ENCODE measurements at places on chromosomes 6 and 20.

GRCh38 chr6:46719099-46719498 is 16.1 kb downstream of the PLA2G7 start:
- no peak for DNase-seq

DNA sequence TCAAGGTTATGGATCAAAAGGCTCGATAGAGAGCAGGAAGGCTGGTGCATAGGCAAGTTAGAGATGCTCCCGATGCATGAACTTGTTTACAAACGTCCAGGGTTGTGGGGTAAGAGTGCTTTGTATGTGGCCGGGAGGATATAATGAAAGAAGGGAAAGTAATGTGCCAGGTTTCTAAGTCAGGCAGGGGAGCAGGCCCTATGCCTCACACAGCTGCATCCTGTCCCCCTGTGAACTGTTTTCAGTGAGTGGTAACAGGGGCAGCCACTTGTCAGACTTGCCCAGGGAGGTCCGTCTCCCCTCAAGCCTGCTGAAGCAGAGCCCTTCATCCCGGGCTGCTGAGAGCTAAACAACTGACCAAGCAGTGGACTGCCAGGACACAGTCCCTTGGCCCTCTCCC is 19.4 kb downstream of the KCNK5 start:
- DNase-seq, result no peak

DNA sequence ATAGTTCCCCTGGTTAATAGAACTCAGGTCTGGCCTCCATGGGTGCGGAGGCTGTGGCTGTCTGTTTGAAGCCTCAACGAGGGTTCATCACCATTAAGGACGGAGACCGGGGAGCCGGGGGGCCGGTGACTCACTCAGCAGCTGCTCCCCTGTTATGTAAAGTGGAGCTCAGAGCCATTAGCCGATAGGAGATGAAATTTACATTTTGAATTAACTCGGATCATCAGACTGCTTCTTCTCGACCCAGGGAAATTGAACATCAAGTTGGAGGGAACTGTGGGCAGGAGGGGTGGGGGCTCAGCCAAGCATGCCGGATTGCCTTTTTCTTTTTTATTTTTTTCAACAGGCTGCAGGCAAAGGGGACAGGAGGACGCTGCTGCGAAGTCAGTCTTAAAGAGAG is 12.3 kb downstream of the PCK1 start:
- DNase-seq, result no peak

DNA sequence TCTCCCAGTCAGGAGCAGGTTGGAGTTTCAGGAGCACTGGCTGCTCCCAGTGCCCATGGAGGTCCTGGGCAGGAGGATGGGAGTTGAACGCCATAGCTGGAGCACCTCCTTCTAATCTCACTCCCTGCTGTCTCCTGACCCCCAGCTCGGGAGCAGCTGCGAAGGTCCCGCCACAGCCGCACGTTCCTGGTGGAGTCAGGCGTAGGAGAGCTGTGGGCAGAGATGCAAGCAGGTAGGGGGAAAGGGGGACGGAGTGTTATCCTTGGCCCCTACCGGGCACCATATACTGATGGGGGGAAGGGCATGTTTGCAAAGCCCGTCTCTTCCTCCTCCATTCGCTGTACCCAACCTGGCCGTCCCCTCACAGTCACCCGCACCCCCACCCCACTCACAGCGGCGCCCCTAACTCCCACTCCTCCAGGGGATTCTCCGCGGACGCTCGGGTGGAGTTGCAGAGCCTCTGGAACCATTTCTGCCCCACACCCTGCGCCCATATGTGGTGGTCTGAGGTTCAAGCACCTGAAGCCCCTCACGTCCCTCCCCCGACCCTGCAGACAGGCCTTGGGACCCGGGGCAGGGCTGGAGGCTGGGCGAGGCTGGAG is 16.7 kb downstream of the HSPA12B start:
- DNase-seq, result no peak

GRCh38 chr6:7311917-7312615 is 933 bp downstream of the SSR1 start:
- DNase-seq, result no peak

- no peak for DNase-seq
Observed at GRCh38 chr6:169960886-169961611, 209.6 kb downstream of the ERMARD start.

DNA sequence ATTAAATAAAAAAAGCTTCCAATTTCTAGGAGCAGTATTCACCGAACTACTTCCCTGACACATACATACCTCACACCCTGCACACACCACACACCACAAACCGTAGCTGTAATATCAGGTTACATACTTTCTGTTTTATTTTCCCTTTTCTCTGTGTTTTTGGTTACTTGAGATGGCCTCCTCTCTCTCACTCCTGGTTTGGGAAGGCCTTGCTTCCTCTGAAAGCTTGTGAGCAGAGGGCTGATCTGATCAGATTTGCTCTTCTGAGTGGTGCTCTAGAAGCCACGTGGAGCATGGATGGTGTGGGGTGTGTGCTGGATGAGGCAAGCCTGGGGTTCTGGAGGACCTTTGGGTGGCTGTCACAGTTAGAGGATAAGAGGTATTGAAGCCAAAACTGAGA is 20.9 kb downstream of the UTRN start:
- no peak for DNase-seq

DNA sequence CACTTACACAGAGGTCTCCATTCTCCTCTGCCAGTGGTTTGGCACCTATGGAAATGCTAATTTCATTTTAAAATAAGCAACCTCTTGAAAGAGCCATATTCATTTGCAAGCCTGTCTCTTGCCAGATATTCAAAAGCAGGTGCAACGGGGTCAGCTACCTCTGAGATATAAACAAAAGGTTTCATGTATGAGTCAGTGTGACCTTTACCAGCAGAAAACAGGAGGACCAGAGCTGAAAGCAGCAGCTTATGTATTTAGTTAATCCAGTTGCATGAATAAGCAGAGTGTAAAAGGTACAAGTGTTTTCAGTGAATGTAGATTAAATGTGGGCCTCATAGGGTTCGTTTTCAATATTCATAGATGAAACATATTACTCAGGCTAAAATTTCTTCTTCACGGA is 56.0 kb downstream of the TENT5A start:
- no peak for DNase-seq

GRCh38 chr6:14474816-14475215 is 357.2 kb downstream of the CD83 start:
- no peak for DNase-seq

- DNase-seq, result peak; percentile 64
Observed at GRCh38 chr20:63737945-63738686, 1.5 kb upstream of the SLC2A4RG start.

- DNase-seq, result no peak
Observed at GRCh38 chr6:169490246-169490641, 211.6 kb downstream of the WDR27 start.

- peak; percentile 15 for DNase-seq
Observed at GRCh38 chr20:37386505-37387251, 40.7 kb downstream of the SRC start.

- DNase-seq, result no peak
Observed at GRCh38 chr20:32006053-32006452, 4.2 kb upstream of the CCM2L start.

GRCh38 chr20:59086923-59087322 is 44.3 kb upstream of the PRELID3B start:
- DNase-seq, result no peak

GRCh38 chr6:157569543-157569942 is 188.6 kb downstream of the ZDHHC14 start:
- DNase-seq, result no peak

DNA sequence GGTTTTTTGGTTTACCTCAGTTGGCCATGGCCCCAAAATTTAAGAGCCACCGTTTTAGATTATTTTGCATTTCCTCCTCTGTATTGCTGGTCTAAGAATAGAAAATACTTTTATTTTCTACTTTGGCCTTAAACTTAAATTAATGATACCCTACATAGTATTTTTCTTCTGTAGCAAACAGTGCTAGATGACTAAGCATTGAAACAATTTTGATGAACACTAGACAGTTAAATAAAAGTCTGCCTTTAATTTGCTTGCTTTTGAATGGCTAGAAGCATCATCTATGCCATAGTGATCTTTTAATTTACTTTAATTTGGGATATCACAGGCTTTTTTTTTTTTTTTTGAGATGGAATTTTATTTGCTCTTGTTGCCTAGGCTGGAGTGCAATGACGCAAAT is 106.4 kb downstream of the CD109 start:
- no peak for DNase-seq

GRCh38 chr6:166058064-166058739 is 109.4 kb downstream of the TBXT start:
- DNase-seq, result peak; percentile 69

DNA sequence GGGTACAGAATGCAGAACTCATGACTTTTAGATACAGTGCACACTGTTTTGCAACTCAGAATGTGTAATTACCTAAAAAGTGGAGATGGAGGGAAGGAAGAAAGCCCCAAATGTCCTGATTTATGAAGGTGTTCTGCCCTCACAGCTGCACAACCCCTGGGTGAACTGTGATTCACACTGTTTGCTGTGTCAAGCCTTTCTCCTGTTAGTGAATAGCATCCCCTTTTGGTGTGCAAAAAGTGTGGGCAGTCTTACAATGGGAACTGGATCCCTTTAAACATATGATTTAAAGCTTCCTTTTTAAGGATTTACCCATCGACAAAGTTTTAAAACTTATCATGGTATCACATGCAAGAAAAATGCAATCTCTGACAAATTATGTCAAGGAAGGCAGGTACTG is 633.4 kb upstream of the EPHA7 start:
- no peak for DNase-seq

DNA sequence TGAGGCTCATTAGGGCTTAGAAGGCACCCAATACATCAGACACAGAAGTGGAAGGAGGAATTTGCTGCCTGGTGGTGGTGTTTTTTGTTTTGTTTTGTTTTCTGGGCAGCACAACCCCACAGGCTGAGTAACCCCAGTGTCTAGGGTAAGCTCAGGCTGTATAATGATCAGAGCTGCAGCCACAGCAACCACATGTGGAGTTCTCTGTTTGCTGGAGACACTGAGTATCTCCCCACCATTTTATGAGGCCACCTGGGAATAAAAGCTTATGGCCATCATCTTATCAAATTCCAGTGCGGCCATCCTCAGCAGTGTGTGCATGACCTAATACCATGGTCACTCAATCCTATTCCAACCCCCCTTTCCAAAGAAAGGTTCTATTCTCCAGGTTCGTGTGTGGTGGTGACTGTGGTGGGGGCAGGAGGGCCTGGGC is 3.4 kb upstream of the DLL1 start:
- DNase-seq, result no peak

DNA sequence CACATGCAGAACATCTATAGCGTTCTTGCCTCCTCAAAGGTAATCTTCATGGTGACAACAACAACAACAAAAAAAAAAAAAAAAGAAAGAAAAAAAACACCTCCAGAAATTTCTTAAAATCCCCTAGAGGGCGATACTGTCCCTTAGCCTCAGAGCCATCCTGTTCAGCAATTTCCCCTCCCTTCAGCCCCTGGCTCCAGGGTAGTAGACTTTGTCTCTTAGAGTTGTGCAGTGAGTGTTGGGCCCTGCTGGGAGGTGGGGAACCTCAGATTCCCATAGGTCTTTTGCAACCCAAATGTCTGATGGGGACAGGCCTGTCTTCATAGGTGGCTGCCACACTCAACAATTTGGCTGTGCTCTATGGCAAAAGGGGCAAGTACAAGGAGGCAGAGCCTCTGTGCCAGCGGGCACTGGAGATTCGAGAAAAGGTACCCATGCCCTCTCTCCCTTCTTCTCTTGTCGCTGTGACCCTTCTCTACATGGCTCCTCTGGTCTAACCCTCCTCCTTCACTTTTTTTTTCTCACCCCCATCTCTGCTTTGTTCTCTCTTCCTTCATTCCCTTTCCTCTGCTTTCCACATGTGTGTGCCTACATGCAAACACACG is 6.0 kb upstream of the PTK7 start:
- DNase-seq, result no peak

DNA sequence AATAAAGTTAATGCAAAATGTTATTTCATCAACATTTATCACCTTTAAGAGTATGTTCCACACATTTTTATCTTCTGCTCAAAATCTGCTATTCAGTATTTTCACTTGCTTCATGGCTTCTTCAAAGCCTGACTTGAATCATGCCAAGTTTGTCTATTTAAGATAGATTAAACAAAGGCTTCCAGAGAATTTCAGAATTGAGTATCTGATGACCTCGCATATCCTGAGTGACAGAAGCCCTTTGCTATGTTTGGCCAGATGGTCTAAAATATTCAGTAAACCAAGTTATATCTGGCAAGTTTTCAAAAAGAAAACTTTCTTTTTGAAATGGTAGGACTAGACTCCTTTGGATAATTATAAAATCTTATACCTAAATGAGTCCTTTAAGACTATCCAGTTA is 348.9 kb upstream of the KCNQ5 start:
- DNase-seq, result no peak

DNA sequence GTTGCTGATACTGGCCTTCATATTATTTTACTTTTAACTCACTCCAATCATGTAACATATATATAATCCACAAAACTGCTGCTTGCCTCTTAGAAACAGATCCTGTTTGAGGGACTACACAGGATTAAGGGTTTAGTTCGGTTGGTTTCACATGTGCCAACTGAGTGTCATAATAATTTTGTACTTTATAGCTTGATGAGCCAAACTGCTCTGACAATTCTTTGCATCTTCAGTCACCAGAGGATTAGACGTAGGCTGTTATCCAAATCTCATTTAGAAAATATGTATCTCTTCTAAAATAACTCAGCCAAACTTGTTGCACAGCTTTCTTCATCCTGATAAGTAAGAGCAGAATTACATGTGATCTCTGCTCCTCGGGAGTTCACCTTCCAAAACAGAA is 643.6 kb upstream of the PTCHD4 start:
- no peak for DNase-seq

DNA sequence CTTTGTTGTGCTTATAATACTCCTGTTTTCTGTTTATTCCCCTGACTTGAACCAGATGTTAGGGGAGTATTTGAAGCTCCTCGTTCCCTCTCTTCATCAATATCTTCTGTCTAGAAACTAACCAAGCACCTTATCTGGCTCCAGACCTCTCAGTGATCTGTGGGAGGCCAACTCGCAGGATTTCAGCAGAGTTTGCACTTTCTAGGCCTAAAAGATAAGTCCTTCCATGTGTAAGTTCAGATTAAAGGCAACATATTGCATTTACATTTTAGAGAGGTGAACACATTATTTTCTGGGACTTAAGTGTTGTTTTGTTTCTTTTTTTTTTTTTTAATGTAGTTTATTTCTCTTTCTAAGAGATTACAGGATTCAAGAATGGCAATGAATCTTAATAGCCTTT is 139.4 kb upstream of the AKAP12 start:
- DNase-seq, result no peak

- no peak for DNase-seq
Observed at GRCh38 chr20:17799575-17800227, 99.9 kb downstream of the BANF2 start.

GRCh38 chr6:129893640-129894039 is 32.5 kb upstream of the TMEM244 start:
- DNase-seq, result no peak

- DNase-seq, result no peak
Observed at GRCh38 chr6:34544052-34544604, 12.0 kb downstream of the SPDEF start.

DNA sequence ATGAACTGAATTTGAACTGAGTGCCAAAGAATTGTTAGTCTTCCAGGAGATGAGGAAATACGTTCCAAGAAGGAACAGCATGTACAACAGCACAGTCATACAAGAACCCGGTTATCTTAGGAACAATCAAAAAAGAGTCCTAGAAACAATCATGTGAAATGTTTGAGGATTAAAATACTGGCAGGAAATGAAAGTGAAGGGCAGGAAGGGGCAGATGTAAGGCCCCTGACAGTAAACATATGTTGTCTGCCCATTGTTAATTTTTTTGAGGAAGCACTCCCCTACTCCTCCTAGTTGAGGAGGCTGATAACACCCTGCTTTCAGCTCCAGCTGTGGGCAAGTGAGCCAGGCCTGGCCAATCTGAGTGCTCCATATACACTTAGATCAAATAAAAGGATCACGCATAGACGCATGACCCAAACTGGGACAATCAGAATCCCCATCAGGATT is 220.9 kb downstream of the HACE1 start:
- no peak for DNase-seq

Data from ovary (tissue), 10 donors.